Activated CD8-positive, alpha-beta memory T cell treated with anti-CD3 and anti-CD28 coated beads, Interleukin-2, amount 50 U/mL, for 4 hours (primary cell): ENCODE measurements at places on chromosomes 6 and 20.
A peak's percentile ranks its signal among the peaks of the same experiment; 100 is the strongest.

GRCh38 chr6:71107911-71108420 is 151.1 kb upstream of the B3GAT2 start:
- no peak for DNase-seq

DNA sequence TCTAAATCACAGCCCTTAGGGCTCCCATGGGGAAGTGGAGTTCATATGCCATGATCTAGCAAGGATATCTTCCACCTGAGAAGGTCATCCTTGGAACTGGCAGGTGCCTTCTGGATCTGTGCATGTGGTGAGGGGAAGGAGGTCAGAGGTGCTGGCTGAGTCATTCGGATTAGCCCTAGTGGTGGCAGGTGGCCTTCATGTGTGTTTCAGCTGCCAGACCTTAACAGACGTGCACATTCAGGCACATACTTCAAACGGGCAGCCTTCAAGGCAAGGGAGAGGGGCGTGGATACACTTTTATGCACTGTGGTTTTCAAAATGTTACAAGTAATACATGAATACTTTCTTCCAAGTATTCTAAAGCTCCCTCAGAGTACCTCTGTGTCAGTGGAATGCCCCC is 51.2 kb downstream of the BMP6 start:
- DNase-seq: no peak

- DNase-seq: no peak
These were observed 30.1 kb downstream of the TMEM74B start for GRCh38 chr20:1154691-1155090.

DNA sequence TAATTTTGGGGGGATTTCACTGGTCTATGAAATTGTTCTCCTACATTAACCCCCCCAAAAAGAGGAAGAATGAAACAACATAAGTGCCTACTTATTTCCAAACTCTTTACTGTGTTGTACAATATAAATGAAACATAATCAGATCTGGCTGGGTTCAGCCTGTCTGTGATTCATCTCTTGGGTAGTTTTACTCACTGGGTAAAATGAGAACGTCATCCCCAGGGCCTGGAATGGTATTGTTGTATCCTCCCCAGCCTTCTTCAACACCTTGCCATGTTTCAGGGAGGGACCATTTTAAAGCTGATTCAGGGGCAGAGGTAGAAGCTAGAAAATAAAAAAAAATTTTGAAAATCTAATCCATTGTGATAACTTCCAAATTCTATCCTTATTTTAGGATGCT is 256.7 kb downstream of the PKHD1 start:
- DNase-seq: no peak

GRCh38 chr6:80020381-80021120 is 16.1 kb downstream of the TTK start:
- no peak for DNase-seq

GRCh38 chr6:32933661-32934085 is 7.2 kb downstream of the HLA-DMB start:
- DNase-seq: peak; percentile 80

GRCh38 chr20:17771206-17772004 is 71.6 kb downstream of the BANF2 start:
- DNase-seq: no peak

DNA sequence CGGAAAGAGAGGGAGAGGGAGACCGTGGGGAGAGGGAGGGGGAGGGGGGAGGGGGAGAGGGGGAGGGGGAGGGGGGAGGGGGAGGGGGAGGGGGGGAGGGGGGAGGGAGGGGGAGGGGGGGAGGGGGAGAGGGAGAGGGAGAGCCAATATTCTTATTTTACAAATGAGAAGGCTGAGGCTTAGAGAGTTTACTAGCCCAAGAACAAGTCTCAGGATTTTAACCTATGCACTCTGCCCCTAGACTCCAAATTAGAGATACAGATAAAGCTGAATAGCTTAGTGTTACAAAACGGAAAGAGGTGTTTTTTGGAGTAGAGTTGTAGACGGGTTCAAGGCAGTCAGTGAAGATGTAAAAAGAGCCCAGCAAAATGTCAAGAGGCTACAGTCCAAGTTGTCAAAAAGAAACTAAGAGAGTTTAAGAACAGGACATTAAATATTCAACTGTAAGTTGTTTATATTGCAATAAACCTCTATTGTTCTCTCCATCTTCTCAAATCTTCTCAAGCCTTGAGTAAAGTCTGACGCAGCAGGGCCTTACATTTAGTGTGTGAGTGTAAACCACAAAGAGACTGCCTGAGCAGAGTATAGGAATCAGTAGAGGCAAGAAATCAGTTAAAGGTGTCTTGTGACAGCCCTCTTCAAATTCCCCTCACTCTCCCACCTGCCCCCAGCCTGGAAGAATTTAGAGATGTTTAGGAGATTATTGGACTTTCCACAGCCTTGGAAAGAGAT is 34.9 kb upstream of the AKIRIN2 start:
- no peak for DNase-seq

DNA sequence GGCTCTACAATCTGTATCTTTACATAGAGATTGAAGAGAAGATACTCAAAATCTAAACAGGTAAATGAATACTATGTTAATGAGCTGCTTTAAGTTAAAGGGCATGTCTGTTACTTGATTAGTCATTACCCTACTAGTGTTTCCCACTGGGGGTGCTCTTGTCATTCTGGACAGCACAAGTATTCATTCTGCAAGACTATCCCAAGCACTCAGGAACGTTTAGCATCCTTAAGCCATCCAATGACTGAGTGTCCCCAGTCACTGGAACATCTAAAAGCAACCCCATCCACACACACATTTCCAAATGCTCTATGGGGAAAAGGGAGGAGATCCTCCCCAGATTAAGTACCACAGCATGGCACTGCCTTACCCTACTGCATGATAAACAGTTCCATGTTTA is 25.7 kb downstream of the EZR start:
- DNase-seq: no peak

GRCh38 chr20:4413314-4414049 is 308.2 kb upstream of the PRND start:
- no peak for DNase-seq

GRCh38 chr6:168496139-168496996 is 55.4 kb downstream of the SMOC2 start:
- no peak for DNase-seq

DNA sequence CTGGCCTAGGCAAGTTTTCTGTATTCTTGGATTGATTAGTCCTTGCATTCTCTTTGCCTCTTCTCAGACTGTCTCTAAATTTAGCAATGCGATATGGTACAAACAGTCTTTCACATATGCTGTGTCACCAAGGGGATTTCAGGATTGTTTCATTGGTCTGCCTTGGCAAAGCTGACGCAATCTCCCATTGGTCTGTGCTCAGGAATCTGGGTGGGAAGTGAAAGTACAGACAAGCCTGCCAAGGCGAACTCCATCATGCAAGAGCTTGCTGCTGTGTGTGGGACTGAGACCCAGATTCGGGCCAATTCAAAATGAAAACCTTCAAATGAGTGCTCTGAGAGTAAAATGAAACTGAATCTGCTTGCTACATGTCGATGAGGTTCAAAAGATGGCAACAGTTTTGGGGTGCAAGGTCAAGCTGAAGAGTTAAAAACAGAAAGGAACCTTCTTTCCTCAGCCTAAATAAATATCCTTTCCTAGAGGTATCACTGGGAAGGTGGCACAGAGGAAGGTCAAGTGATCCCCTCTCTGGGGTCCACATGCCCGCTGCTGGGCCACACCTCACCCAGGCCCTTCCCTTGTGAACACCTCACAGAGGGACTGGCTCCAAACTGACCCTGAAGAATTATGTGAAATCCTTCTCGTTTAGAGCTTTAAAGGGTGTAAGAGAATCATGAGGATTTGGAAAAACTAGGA is 198.8 kb upstream of the PREP start:
- DNase-seq: peak; percentile 19

- no peak for DNase-seq
These were observed 14.0 kb upstream of the GCM1 start for GRCh38 chr6:53162606-53163005.

DNA sequence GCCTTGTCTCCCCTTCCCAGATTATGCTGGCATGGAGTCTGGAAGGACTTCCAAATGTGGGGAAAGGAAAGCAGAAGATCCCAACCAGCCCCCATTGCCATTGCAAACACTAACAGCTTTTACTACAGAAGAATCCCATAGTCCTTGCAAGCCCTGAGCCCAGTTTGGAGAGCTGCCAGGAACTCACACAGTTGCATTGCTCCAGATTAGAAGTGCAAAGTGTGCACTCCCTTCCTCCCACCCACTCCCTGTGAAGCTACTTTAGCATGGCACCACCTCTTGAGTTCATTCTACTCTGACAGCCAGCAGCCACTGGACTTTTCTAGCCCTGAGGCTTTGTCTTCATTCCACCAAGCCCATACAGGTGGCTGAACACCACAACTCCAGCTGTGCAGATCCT is 67.6 kb downstream of the SLC22A2 start:
- no peak for DNase-seq

DNA sequence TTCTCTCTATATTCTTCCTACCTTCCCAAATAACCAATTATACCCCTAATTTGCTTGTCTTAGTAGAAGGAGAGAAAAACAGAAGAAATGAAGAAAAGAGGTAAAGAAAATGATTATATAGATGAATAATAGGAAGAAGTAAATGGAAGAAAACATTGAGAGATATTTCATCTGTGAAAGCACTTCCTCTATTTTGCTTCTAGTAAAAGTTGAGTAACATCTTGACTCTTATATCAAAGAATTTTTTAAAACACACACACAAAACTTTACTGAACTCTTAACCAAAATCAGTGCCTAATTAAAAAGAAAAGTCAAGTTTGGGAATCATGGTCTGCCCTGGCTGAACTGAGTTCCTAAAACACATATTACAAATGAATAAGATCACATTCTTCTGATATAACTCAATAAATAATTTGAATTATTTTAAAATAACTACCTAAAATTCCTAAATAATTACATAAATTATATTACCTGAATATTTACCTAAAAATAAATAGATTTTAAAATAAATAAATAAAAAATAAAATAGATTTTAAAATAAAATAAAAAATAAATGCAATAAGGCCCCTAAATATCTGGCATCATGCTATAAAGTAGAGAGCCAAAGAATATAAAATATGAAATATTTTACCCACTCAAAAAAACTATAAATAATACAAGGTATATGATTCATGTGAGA is 8.8 kb downstream of the SLC17A2 start:
- DNase-seq: no peak

DNA sequence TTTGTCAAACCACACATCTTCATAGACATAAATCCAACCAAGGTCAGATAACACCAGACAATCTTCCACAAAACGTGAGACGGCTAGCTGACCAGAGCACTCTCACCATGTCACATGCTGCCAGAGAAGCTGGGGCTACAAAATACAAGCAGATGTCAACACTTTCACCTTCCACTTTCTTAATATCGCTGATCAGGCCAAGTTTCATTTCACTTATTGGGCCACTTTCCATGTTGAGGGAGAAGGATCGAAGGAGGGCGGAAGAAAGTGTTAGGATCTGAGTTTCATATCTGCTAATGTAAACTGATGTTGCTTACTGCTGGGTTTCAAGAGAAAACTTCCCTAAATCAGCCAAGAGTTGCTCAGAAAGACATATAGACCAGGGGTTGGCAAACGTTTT is 177.0 kb upstream of the PRDM1 start:
- no peak for DNase-seq

GRCh38 chr20:40849456-40849855 is 160.4 kb upstream of the MAFB start:
- DNase-seq: no peak

DNA sequence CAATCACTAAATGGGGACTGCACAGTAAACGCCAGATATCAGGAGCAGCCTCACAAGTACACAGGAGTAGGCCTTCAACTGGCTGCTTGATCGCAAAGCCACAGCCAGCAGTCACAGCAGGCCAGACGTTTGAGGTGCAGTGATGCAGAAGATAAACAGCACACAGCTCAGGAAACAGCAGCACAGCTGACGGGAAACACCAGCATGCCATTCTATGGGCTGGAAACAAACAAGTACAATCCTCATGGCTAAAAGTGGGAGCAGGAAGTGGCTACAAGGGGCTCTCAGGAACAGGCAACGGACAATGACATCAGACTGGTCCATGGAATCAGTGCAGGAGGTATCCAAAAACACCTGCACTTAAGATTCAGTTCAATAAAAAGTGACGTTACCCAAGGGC is 111.0 kb downstream of the DTNBP1 start:
- no peak for DNase-seq

GRCh38 chr6:162697872-162698403 is 29.6 kb downstream of the PRKN start:
- no peak for DNase-seq

DNA sequence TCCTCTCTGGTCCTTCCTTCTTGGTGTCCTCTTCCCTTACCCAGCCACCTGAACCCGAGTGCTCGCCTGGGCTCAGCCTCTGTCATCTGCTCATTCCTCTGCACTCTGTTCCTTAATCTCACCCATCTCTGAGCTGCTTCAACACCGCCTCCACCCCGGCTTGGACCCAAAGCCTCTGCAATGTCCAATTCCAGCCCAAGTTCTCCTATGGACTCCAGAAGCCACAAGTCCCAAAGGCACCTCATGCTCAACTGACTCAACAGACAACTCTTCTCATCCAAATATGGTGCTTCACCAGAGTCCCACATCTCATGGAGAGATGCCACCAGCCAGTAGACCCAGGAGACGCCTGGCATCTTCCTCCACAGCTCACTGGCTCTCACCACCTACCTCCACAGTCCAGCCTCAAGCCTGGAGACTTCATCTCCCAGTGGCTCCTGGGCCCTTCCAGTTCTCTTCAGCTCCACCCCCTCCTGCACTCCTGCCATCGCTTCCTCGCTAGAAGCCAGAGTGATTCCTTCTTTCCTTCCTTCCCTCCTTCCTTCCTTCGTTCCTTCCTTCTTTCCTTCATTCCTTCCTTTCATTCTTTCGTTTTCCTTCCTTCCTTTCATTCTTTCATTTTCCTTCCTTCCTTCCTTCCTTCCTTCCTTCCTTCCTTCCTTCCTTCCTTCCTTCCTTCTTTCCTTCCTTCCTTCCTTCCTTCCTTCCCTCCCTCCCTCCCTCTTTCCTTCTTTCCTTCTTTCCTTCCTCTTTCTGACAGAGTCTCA is 40.9 kb upstream of the NNAT start:
- no peak for DNase-seq

GRCh38 chr6:63636518-63637021 is 968 bp downstream of the PHF3 start:
- DNase-seq: peak; percentile 55

GRCh38 chr20:48066851-48067250 is 281.6 kb upstream of the SULF2 start:
- DNase-seq: no peak
